ENCODE measurements at places on chromosomes 11 and 22.

DNA sequence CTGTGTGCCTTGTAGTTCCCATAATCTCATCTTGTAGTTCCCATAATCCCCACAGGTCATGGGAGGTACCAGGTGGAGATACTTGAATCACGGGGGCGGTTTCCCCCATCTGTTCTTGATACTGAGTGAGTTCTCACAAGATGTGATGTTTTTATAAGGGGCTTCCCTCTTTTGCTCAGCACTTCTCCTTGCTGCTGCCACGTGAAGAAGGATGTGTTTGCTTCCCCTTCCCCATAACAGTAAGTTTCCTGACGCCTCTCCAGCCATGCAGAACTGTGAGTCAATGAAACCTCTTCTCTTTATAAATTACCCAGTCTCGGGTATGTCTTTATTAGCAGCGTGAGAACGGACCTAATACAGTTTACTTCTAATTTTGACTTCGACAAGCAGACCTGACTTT lies 14.0 kb upstream of the SMIM38 start:
- peak; percentile 71 for DNase-seq

DNA sequence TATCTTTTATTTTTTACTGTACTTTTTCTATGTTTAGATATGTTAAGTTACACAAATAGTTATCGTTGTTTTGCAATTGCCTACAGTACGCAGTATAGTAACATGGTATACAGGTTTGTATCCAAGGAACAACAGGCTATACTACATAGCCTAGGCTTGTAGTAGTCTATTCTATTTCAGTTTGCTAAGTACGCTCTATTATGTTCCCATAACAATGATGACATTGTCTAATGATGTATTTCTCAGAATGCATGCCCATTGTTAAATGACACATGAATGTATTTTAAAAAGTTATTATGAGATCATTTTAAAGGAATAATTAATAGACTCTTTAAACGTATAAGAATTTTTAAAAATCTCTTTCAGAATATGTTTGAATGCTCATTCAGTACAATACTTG lies 696.7 kb upstream of the CCDC90B start:
- no peak for DNase-seq

DNA sequence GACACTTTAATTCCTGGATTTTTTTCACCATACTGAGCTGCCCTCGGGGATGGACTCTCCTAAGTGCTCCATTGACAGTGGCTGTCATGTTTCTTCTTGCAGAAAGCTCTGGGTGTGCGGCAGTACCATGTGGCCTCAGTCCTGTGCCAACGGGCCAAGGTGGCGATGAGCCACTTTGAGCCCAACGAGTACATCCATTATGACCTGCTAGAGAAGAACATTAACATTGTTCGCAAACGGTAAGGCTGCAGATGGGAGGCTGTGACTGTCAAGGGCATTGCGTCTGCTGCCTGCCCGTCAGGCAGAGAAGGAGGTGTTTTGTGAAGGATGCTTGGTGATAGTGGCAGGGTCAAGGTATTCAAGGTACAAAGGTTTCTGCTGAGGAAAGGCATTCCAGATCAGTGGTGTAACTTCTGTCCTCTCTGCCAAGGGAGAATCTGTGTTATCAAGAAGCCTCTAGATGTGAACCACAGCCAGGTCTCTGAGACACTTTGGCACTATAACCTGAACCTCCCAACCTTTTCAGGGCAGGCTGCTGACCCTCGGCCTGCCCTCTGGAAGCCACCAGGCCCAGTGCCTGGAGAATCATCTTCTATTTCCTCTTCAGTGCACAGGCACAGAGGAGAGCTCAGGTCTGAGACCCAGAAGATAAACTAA lies 30.8 kb downstream of the ACO2 start:
- DNase-seq = no peak

GRCh38 chr11:70511345-70511744 lies 113.0 kb downstream of the CTTN start:
- DNase-seq = no peak

- DNase-seq = peak; percentile 80
Observed at GRCh38 chr22:29658176-29658575, 54.7 kb downstream of the NF2 start.

DNA sequence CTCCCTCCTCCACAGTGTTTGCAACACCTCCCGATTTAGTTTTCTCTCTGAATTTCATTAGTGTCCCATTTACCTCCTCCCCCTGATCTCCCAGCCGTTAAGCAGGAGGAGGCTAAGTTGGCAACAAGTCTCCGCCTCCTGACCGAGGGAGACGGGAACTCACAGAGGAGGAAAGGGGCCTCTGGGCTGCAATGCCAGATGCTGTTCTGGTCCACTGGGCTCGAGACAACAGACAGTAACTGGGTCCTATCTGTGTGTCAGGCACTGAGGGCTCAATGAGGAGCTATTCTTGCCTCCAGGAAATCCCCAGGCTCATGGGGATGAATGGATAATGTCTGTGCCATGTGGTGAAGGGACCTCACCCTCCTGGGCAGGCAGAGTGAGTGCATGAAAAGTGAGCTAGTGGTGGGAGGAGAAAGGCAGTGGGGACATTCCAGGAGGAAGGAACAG lies 228.1 kb downstream of the TENM4 start:
- DNase-seq = no peak

DNA sequence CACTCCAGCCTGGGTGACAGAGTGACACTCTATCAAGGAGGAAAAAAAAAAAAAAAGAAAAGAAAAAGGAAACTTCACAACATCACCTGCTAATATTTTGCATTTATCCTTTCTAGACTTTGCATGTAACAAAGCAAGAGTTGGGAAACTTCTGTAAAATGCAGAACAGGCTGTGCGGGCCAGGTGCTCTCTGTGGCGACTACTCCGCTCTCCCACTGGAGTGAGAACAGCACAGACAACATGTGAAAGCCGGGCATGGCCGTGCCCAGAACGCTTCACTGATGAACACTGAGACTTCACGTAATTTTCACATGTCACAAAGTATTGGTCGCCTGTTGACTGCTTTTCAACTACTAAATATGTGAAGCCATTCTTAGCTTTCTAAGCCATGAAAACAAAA lies 15.5 kb upstream of the TESMIN start:
- no peak for DNase-seq

DNA sequence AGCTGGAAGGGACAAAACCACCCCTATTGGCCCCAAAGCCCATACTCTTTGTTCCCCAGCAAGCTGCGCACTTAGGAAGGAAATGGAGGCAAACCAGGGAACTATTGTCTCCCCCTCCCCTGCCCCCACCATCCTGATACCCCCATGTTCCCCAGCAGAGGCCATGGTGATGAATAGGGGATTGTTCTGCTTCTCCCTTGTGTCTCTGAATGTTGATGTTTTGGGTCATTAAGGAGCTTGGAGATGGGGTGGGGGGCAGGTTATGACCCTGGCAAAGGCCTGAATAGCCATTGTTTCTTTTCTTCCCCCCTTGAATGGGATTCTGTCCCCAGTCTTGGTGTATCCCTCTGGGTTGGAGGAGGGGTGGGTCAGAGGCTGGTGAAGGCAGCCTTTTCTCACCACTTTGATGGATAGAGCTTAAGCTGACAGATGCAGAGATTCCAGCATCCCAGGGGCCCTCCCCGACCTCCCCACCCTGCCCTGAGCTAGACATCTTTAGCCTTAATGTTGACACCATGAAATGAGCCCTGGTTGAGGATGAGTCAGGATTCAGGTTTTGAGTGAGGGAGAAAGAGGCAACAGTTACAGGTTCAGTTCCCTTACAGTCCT lies 8.3 kb downstream of the DTX4 start:
- DNase-seq = no peak

- DNase-seq = no peak
Observed at GRCh38 chr11:103920449-103920848, 116.0 kb upstream of the DDI1 start.

GRCh38 chr22:19430890-19431541 lies 517 bp downstream of the HIRA start:
- no peak for DNase-seq

DNA sequence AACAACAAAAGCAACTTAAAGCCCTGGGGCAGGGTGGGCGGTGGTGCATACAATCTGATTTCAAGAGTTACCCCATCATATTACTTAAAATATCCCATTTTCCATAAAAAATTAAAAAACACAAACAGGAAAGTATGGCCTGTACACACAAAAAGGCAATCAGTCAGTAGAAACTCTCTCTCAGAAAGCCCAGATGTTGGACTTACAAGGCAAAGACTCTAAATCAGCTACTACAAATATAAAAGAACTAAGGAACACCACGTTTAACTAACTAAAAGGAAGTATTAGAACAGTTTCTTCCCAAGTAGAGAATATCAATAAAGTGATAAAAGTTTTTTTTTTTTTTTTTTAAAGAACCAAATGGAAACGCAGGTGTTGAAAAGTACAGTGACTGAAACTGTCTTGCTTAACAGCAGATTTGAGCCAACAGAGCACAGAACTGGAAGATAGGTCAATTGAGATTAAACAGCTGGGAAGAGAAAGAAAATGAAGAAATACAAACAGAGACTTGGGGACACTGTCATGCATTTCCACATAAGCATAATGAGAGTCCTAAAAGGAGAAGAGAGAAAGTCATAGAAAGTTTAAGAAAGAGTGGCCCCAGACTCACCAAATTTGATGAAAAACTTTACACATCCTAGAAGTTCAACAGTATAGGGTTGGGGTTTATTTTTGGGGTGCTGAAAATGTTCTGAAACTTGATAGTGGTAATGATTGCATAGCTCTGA lies 8.6 kb downstream of the SC5D start:
- peak; percentile 30 for DNase-seq

- no peak for DNase-seq
Observed at GRCh38 chr11:119918347-119918746, 189.3 kb upstream of the NECTIN1 start.

DNA sequence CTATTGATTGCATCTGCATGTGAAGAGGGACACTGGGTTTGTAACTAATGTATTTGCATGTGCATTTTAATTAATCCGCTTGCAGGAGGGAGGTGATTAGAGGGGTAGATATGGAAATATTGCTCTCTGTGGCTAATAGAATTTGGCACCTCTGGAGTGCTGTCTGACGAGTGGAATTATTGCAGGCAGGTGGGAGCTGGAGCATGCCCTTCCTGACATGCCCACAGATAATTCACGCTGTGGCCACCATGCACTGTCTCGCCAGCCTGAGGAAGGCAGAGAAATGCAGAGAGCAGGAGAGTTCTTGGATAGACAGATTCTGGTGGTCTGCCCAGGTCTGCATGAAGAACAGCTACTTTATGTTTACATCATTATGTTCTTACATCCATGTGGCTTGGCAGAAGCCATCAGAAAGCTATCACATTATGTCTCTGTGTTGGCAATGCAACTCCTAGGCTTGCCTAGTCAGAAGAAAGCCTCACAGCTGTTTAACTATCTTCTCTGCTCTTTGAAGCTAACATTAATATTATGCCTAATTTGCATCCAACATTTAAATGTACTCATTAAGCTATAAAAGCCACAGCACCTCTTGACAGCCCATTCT lies 89.4 kb upstream of the DRD2 start:
- DNase-seq = no peak

DNA sequence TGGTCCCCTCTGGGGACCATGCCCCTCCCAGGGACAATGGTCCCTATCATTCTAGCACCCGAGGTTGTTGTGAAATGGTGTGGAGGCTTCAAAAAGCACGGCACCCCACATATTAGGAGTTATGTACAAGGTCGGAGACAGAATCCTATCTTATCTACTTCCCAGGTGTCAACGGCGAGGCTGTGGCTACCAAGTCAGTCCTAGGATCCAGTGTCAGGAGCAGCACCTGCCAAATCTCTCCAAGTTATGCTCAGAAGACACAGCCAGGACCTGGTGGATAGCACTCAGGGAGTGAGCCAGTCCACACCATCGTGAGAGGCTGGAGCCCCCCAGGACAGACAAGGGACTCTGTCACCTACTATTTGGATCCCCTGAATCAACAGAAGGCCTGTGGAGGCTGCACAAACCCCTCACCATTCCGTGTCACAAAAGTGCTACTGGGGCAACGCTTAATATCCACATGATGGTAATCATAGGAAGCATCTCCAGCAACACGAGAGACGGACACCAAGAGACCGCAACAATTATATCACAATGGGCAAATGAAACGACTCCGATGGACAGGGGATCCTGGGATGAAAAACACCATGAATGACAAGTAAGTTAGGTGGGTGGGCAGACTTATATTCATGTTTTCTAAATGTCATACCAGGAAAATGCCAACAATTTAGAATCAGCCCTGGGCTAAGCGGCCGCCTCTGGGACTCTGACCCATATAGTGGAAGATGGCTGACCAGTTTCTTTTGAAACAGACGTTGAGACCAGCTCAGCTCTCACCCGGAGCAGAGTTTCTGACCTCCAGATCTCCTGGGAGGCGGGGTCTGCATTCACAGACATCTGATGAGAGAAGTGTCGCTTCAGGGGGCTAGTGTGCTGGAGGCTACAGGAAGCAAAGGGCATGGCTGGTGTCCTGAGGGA lies 108.4 kb downstream of the MED15 start:
- DNase-seq = no peak

GRCh38 chr22:17119481-17120202 lies 1.5 kb downstream of the TMEM121B start:
- peak; percentile 66 for DNase-seq

- DNase-seq = no peak
Observed at GRCh38 chr11:134901955-134902918, 490.2 kb upstream of the B3GAT1 start.

DNA sequence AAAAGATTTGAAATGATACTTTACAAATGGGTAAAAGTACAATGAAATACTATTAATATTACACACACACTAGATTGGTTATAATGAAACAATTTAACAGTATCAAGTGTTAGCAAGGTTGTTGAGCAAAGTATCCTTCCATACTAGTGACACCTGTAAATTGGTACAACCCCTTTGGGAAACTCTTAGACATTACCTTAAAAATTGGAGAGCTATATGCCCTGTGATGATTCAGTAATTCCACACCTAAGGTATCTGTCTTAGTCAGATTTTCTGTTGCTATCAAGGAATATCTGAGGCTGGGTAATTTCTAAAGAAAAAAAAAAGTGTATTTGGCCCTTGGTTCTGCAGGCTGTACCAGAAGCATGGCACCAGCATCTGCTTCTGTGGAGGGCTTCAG lies 7.4 kb upstream of the GDPD4 start:
- DNase-seq = no peak

- peak; percentile 25 for DNase-seq
Observed at GRCh38 chr11:66172146-66172545, 96.3 kb upstream of the RAB1B start.

DNA sequence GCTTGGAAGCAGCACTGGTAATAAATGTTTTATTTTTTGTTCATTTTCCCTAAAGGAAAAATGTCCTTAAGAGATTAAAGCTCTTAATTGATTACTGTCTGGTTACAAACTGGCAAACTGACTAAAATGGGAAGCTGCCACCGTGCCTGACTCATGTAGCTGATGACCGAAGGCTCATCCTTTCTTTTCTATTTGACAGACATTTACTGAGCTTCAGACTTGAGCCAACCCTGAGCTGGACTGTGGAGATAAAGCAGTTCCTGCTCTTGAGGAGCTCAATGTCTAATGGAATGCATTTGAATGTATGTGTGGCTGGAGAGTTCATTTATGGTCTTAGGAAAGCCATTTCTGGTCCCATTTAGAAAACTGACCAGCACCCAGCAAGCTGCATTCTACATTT lies 91.3 kb downstream of the RNF169 start:
- no peak for DNase-seq

- DNase-seq = no peak
Observed at GRCh38 chr11:45880772-45881570, 4.5 kb upstream of the MAPK8IP1 start.

Measured in inflammatory macrophage (primary cell).